ENCODE measurements at places on chromosomes 2 and 18.

DNA sequence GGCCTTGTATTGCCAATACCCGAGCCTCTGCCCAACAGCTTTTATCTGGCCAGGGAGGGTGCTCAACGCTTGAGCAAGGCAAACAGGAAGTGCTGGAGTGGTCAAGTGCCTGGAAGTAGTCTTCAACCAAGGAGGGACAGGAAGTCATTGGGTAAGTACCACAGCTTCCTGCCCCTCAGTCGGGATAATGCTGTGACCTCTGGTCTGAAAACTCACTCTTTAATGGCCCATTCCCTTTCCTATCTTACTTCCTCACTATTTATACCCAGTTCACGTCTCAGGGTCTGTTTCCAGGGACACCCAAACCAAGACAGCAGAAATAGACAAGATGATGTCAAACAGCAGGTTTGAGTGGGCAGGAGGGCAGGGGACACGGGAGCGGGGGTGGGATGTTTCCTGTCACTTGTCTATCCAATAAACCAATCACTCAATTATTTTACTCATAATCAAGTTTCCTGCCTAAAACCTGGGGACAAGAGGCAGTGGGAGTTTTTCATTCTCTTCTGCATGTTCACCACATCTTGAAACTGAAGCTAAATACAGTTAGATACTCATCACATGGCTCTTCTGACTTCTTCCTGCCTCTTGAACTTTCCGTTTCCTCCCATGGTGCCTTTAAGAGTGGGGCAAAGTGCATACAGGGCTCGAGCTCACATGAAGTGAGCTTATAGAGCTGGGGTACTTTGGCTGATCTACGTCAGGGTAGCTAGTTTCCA lies 68.9 kb upstream of the CAB39 start:
- DNase-seq, result peak; percentile 69

- DNase-seq, result no peak
Measured at GRCh38 chr18:57660961-57661360, 39.3 kb upstream of the NARS1 start.

- no peak for DNase-seq
Measured at GRCh38 chr2:231391981-231392380, 3.5 kb upstream of the B3GNT7 start.

DNA sequence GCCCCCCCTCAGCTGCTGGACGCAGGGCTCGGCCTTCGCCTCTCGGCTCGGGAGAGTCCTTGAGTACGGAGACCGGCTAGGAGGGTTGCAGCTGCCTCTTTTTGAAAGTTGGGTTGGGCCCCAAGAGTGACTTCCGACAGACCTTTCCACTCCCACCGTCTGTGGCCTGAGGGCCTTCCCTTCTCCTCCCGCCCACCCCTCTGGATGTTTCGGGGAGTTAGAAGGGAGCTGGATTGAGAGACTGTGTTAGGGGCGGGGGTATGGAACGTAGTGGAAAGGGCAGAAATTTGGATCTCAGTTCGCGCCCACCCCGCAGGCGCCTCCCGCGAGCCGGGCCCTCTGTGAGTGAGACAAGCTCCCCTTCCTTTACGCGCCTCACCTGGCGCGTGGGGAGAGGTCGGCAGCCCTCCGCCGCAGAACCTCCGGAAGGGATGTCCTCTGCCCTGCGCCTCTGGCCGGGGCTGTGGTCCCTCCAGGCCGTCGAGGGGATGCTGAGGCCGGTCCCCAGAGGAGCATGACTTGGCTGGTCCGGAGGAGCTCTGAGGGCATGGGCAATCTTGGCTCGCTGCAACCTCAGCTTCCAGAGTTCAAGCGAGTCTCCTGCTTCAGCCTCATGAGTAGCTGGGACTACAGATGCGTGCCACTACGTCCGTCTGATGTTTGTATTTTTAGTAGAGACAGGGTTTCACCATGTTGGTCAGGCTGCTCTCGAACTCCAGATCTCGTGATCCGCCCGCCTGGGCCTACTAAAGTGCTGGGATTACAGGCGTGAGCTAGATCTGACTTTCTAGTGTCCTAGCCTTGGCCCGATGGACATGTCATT lies 15.9 kb downstream of the C2orf74 start:
- DNase-seq, result peak; percentile 40

- DNase-seq, result no peak
Measured at GRCh38 chr2:222651718-222652418, 4.0 kb downstream of the FARSB start.

- DNase-seq, result no peak
Measured at GRCh38 chr18:59127047-59127446, 12.6 kb upstream of the SEC11C start.
